ENCODE measurements at places on chromosomes 4 and X.

DNA sequence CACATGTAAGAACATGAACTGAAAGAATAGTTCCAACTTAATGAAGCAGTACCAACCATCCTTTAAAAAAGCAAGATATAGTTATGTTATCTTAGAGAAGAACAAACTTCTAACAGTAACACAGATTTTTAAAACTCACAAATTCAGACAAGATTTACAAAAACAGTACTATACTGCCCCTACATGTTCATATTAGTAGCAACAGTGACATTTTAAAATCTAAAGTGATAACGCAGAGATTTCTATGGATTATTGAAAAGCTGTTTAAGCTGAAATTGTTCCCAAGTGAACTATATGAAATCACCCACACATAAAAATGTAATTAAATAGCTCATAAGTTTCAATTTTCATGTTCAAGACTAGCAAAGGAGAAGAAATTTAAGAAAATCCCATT, 166.0 kb downstream of the FBXW7 start:
- no peak for DNase-seq

- DNase-seq, result no peak
These were observed 624.9 kb upstream of the HS3ST1 start for GRCh38 chr4:12053556-12053955.

DNA sequence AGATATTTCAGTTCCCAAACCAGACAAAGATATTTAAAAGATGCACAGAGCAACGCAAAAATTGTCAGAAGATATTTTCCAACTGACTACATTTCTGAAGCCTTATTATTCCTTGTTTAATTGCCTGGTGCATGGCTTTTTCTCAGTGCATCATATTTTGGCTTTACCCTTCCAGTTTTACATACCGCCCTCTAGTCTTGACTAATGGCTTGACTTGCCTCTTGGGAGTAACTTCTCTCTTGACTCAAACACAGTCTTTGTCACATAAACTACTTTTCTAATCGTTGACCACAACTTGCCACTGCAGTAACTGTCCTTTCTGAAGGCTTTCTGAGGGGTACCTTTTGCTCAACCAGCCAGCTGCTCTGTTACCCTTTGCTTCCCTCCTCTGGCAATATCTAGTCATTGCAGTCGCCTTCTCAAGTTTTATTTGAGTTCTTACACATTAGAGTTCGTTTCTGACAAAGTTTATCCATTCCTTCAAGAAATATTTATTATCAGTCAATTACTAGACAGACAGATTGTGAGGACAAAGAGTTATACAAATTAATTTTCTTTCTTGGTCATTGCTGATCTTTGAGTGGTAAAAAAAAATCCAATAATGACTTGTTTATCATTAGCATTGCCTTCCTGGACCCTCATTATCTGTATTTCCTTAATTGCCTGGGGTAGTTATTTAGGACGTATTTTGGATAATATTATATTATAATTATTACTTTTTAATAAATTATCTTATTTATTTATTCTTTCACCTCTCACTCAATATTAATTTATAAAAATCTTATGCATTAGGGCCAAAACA, 506.9 kb upstream of the PCDH10 start:
- DNase-seq, result no peak

DNA sequence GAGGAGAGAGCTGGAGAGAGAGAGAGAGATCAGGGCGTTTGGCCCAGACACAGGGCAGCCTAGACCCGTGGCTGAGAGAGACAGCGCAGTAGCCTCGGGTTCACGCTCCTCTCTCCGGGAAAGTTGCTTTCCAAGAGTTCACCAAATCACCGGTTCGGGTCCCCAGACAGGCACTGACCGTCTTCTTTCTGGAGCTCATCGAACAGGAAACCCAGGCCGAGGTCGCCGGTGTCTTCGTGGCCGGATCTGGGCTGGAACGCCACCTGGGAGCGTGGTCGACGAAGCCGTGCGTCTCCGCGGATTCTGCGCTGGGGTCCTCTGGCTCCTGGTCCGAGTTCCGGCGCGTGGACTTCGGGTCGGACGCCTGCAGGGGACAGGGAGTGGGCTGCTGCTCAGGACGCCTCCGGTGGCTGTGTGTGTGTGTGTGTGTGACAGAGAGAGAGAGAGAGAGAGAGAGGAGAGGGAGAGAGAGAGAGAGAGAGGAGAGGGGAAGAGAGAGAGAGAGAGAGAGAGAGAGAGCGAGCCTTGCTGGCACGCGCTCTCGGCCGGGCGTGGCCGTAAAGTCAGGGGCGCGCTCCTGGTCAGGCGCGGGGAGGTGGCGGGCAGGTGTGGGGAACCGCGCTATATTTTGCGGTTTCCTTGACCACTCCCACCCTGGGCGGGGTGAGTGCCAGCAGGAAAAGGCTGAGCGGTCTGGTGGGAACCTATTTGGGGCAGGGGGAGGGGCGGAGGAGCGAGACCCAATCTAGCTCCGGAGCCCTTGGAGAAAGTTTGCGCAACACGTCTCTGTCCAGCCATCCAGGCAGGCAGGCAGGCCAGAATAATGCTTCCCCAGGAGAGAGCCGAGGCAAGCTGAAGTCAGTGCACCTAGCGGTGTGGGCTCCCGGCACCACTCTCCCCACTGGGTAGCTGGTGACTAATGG, 62.1 kb downstream of the RHOXF2B start:
- DNase-seq, result no peak

DNA sequence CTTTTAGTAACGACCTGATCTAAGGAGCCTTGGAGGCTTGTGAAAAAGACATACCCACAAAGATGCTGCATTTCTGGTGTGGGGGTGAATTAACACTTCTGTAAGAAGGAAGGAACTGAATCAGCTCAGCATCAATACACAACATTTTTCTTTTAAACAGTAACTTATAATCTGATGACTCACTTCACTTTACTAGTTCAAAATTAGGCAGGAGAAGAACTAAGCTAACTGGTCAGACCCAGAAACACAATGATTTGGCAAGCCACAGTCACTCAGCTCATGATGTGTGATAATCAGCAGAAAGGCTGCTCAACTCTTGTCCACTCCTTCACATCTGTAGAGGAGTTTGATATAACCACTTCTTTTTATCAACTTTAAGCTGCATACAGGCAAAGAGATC, 4.6 kb downstream of the MMAA start:
- no peak for DNase-seq

GRCh38 chrX:22357621-22358020, 84.9 kb downstream of the CBLL2 start:
- DNase-seq, result no peak

DNA sequence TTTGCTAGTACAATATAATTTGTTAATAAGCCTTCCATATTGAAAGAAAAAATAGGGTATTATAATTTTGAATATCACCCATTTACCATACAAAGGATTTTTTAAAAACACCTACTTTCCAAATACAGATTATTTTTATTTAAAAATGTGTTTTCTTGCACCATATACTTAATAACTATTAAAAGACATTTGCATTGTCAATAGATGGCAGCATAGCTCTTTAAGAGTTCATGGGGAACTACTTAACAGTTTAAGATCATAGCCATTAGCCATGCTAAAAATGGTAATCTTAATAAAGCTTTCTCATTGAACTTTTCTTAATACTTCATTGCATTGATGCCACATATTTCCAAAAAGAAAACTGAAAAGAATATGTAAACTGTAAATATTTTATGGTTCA, 1995.9 kb downstream of the C4orf33 start:
- no peak for DNase-seq

DNA sequence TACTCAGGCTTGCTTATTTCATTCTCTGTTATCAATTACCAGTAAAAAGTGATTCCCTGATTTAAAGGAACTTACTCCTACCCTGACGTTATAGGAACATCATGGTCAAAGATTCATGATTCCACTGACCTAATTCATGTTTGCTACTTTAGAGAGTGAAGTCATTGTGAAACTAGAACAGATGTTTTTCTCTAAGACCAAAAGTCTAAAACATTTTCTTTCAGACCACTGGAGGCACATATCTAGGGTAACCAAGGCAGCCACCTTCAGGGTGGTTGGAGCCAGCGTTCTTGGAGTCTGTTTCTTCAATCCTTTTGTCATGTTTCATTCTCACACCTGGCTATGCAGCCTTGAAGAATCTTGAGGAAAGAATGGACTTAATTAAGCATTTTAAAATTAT, 77.8 kb downstream of the GALNTL6 start:
- DNase-seq, result no peak

DNA sequence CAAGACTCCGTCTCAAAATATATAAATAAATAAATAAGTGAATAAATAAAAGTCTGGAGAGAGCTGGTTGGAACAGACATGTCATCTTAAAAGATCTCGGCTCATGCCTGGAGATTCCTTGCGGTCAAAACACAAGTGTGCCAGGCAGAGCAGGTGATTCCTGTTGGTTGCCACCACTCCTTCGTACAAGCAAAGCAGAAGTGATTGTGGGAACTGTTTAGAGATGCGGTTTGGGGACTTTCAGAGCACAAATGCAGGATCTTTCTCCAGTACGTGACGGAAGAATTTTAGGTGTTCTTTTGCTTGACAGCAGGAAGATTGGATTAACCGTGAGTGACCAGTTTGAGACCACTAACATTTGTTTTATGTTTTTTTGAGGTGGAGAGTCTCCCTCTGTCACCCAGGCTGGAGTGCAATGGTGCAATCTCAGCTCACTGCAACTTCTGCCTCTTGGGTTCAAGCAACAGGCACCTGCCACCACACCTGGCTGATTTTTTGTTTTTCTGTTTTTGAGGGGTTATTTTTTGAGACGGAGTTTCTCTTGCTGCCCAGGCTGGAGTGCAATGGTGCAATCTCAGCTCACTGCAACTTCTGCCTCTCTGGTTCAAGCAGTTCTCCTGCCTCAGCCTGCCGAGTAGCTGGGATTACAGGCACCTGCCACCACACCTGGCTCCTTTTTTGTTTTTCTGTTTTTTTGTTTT, 2.8 kb upstream of the CRLF2 start:
- no peak for DNase-seq

- DNase-seq, result no peak
These were observed 197.8 kb downstream of the PALLD start for GRCh38 chr4:168694667-168695066.

- DNase-seq, result no peak
These were observed 4.3 kb downstream of the PSAPL1 start for GRCh38 chr4:7430368-7430964.

DNA sequence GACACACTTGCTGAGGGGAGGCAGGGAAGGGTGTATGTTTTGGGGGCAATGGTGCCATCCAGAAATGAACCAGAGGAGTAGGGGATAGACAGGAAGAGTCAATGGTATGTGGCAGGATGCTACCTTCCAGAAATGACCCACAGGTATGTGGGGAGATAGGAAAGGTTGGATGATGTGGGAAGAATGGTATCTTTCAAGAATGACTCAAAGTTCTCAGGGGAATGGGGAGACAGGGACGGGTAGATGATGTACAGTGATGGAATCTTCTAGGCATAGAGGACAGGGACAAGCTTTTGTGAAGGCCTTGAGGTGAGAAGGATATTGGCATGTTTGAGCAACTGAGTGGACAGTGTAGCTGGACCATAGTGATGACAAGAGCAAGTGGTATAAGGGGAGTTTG, 64.9 kb downstream of the MAOA start:
- DNase-seq, result no peak

DNA sequence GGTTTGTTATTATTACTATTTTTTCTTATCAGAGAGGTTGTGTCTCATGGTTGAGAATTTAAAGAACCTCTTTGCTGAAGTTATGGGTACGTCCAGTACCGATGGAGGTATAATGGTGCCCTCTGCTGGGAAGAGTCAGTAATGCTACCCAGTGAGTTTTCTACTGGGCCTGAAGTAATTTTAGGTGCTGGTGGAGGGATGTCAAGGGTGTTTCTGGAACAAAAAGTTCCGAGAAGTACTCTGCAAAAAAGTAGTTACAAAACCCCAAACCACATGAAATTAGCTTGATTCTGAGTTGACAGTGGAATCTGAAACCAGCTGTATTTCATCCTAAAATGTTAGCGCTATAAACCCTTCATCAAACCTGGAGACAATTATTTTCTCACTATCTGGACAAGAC, 102.5 kb upstream of the MID1 start:
- DNase-seq, result peak; percentile 71

DNA sequence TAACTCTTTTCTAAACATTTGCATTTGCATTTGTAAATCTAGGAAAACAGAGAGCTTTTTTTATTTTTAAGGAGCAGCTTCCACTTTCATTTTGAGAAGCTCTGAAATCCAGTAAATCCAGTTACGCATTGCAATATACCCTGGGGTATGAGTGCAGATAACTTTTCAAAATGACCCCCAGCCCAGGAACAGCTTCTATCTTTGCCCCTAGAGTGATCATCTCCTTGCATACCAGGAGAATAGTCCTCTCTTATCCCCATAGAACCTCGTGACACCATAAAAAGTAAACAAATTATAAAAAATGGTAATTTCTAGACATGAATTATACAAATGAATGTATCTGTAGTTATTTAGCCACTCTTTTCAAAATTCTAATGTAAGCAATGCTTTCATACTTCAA, 292.2 kb upstream of the GALNT7 start:
- no peak for DNase-seq

DNA sequence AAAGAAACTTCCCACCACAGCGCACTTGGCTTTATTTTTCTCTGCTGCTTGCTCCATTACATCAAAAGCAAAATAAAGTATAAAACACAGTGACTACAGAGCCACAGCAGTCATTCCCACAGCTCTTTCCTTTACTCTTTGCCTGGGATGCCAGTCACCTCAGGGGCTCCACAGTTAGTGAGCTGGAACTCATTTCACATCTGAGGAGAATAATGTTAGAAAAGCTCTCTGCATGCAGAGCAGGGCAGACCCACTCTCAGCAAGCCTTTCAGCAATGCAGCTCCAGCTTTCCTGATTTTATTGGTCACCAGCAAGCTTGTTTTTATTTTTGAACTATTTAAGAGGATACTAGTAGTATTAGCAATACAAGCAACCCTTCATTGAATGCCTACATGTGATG, 13.8 kb downstream of the GRXCR1 start:
- DNase-seq, result no peak

DNA sequence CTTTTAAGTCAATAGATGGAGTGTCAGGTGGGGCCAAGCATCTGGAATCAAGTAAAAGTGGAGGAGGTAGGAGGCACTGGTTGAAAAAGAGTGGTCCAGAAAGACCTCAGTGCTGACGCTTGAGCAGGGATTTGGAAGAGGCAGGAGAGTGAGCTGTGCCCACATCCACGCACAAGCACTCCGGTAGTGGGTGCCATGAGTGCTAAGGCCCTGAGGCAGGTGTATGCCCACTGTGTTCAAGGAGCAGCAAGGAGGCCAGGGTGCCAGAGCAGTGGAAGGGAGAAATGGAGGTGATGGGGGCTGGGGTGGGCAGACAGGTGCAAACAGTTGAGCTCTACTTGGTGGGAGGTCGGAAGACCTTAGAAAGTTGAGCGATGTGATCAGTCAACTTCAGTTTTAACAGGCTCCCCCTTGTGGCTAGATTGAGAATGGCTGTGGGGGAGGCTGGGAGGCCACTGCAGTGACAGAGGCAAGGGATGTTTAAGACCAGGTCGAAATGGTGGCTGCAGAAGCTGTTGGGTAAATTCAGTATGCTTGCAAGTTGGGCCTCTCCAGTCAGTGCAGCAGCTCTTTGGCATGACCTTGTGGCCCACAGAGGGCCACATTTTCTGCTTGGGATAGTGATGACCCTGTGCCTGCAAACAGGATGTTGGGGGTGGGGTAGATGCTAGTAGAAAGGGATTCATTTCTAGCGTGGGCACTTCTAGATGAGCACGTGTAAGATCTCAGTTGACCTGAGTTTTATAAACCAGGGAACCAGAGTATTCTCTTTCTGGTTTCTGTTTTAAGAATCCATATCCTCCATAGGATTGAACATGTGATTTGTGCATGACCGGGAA, 12.7 kb downstream of the TKTL1 start:
- DNase-seq, result peak; percentile 92

- no peak for DNase-seq
These were observed 1.2 kb downstream of the PHF8 start for GRCh38 chrX:54043056-54043455.
